Stimulated activated CD8-positive, alpha-beta memory T cell treated with anti-CD3 and anti-CD28 coated beads, Interleukin-15, amount 100 ng/mL, for 48 hours (primary cell): ENCODE measurements at places on chromosomes 5 and 9.
A peak's percentile ranks its signal among the peaks of the same experiment; 100 is the strongest.

GRCh38 chr5:170278611-170279458 is 18.7 kb downstream of the LCP2 start:
- peak; percentile 88 for DNase-seq

DNA sequence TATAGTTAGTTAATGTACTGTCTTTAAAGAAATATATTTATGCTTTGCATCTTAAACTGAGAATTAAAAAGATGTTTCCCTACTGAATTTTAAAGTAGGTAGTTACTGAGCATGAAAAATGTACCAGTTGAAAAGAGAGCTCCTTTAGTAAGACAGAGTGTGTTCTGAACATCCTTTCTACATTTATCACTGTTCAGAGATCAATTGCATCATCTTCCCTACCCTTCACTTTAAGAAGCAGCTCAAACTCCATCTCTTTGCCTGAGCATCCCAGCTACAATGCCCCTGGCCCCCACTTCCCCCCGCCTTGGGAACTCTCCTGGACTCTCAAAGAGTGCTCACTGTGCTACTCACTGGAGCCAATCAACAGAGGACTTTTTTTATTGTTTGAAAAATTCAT is 164.7 kb downstream of the GNAQ start:
- DNase-seq = no peak

DNA sequence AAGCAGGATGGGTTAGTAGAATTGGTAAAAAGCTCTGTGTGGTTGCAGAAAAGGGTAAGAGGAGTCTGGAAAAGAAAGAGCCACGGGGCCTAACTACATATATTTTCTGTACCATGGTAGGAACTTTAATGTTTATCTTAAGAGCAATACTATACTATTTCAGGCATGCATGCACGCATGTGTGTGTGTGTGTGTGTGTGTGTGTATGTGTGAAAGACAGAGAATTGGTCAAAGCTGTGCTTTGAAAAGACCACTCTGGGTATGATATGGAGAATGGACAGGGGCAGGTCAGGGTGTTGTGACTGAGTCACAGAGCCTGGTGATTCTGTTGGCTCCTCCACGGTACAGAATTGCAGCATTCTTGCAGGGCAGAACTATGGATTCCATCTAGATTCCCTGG is 339.3 kb downstream of the SLIT3 start:
- no peak for DNase-seq

DNA sequence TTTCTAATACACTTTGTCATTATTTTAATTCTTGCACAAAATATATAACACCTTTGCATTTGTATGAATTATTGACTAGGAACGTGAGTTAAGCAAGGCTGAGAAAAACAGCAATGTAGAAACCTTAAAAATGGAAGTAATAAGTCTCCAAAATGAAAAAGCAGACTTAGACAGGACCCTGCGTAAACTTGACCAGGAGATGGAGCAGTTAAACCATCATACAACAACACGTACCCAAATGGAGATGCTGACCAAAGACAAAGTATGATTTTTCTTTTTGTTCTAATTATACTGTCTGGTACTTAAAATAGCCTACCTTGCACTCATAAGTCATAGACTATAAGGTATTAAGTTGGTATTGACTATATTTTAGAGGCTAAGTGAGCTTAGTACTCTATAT is 34.4 kb downstream of the RAD50 start:
- DNase-seq = no peak

- DNase-seq = no peak
Observed at GRCh38 chr9:134775081-134775951, 105.3 kb upstream of the FCN2 start.

DNA sequence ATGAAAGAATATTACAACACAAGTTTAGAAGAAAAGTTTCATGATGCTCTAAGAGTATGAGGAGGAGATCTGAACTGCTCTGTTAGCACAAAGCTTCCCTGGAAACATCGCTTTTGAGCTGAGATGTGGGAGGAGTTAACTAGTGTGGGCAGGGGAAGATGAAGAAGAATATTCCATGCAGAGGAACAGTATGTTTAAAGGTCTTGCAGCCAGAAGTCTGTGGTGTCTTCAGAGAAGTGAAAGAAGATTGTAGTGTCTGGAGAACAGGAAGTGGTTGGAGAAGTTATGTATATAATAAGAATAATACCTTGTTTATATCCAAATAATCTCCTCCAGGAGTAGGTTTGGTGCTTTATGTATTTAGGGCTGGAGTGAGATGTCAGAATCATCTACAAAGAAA is 406.7 kb downstream of the MAN2A1 start:
- DNase-seq = no peak

- DNase-seq = no peak
Observed at GRCh38 chr5:17305964-17306725, 88.7 kb downstream of the BASP1 start.

GRCh38 chr5:67855523-67855922 is 360.0 kb upstream of the PIK3R1 start:
- no peak for DNase-seq
